Vein endothelial cell (primary cell): ENCODE measurements at places on chromosomes 5 and 9. TPM values are rescaled to one million over a fixed set of nuclear protein-coding genes. Genes with fewer than 3 reads are reported as not detected.

ST8SIA4 gene
- total RNA-seq: 7.2 and 9.6 TPM in 2 replicates

KCNV2 gene
- not detected in 2 replicates for total RNA-seq

FRMPD1 gene
- not detected in 2 replicates for total RNA-seq

OBP2B gene
- total RNA-seq: not detected in 2 replicates

ROR2 gene
- total RNA-seq: under 0.01 TPM in 1 of 2 replicates, not detected in the other

ARHGEF37 gene
- 11.0 and 16.7 TPM in 2 replicates for total RNA-seq

PCDHB4 gene
- total RNA-seq: 0.19 and 0.33 TPM in 2 replicates

CEL gene
- total RNA-seq: under 0.01 and 0.29 TPM in 2 replicates

PKN3 gene
- 17.2 and 25.5 TPM in 2 replicates for total RNA-seq

DMGDH gene
- total RNA-seq: 0.33 and 0.38 TPM in 2 replicates

IL3 gene
- total RNA-seq: not detected in 2 replicates

IL4 gene
- not detected in 2 replicates for total RNA-seq

ACTBL2 gene
- total RNA-seq: under 0.01 TPM in 1 of 2 replicates, not detected in the other

FAM221B gene
- total RNA-seq: not detected in 2 replicates

TAF11L10 gene
- total RNA-seq: not detected in 2 replicates

TOR4A gene
- total RNA-seq: 58.3 and 77.4 TPM in 2 replicates

CDX1 gene
- not detected in 2 replicates for total RNA-seq

DDX41 gene
- total RNA-seq: 76.0 and 80.7 TPM in 2 replicates

NREP gene
- 81.4 and 92.1 TPM in 2 replicates for total RNA-seq

INSYN2B gene
- 26.1 and 52.3 TPM in 2 replicates for total RNA-seq

SLC34A1 gene
- not detected in 2 replicates for total RNA-seq

ANKRD33B gene
- 3.1 and 6.9 TPM in 2 replicates for total RNA-seq

NAIP gene
- total RNA-seq: 3.4 and 3.9 TPM in 2 replicates

ANKH gene
- total RNA-seq: 10.8 and 18.2 TPM in 2 replicates

PCDHA11 gene
- total RNA-seq: under 0.01 and 0.10 TPM in 2 replicates

CTXN3 gene
- total RNA-seq: not detected in 2 replicates

PCDHGB2 gene
- total RNA-seq: 3.2 and 4.6 TPM in 2 replicates

CENPK gene
- 14.0 and 24.6 TPM in 2 replicates for total RNA-seq

ADAMTS2 gene
- total RNA-seq: under 0.01 and 1.1 TPM in 2 replicates

ADAMTS19 gene
- total RNA-seq: under 0.01 TPM in 1 of 2 replicates, not detected in the other

DMRTA1 gene
- total RNA-seq: 0.33 and 0.86 TPM in 2 replicates

PGM5 gene
- 3.2 and 4.9 TPM in 2 replicates for total RNA-seq

CRB2 gene
- total RNA-seq: not detected in 2 replicates

GPRIN1 gene
- 9.5 and 11.4 TPM in 2 replicates for total RNA-seq

TEX48 gene
- not detected in 2 replicates for total RNA-seq

DDX4 gene
- not detected in 2 replicates for total RNA-seq

FBXW2 gene
- 35.6 and 43.3 TPM in 2 replicates for total RNA-seq

LCP2 gene
- 2.2 TPM in 1 of 2 replicates, not detected in the other for total RNA-seq

ZFP37 gene
- total RNA-seq: 1.1 and 1.3 TPM in 2 replicates

PCDHGB1 gene
- 0.96 and 2.3 TPM in 2 replicates for total RNA-seq

C1QTNF3 gene
- total RNA-seq: 0.65 and 2.1 TPM in 2 replicates

ORM2 gene
- not detected in 2 replicates for total RNA-seq

OGN gene
- not detected in 2 replicates for total RNA-seq

GMCL2 gene
- total RNA-seq: under 0.01 TPM in 1 of 2 replicates, not detected in the other

SLC27A6 gene
- not detected in 2 replicates for total RNA-seq

CD72 gene
- total RNA-seq: not detected in 2 replicates

CCDC180 gene
- 2.2 and 2.9 TPM in 2 replicates for total RNA-seq

FSD1L gene
- 3.6 and 6.9 TPM in 2 replicates for total RNA-seq

TMEM171 gene
- 3.6 and 8.9 TPM in 2 replicates for total RNA-seq

LRRC19 gene
- not detected in 2 replicates for total RNA-seq

LECT2 gene
- total RNA-seq: not detected in 2 replicates

FAM200C gene
- 2.0 and 3.3 TPM in 2 replicates for total RNA-seq

THOC3 gene
- total RNA-seq: 46.4 and 58.8 TPM in 2 replicates

TTC39B gene
- 4.3 and 4.9 TPM in 2 replicates for total RNA-seq

GPX3 gene
- total RNA-seq: 2.3 and 10.4 TPM in 2 replicates

ANKDD1B gene
- total RNA-seq: 0.33 and 0.86 TPM in 2 replicates

PCDHGC3 gene
- total RNA-seq: 17.0 and 20.5 TPM in 2 replicates

LRRC14B gene
- not detected in 2 replicates for total RNA-seq

NUTM2F gene
- not detected in 2 replicates for total RNA-seq
